ENCODE measurements at places on chromosomes 11 and 22. TPM values are rescaled to one million over a fixed set of nuclear protein-coding genes. Genes with fewer than 3 reads are reported as not detected.

The NF2 gene
- total RNA-seq, result 34.1 TPM

The RAB36 gene
- 3.2 TPM for total RNA-seq

The HBD gene
- 0.80 TPM for total RNA-seq

The PANX2 gene
- 1.9 TPM for total RNA-seq

The CCDC87 gene
- total RNA-seq, result not detected

The MFRP gene
- not detected for total RNA-seq

The MMP8 gene
- total RNA-seq, result 2.6 TPM

Data from mesenteric fat pad (tissue), 1 donor.